BJ (cell line): ENCODE measurements at places on chromosomes 2 and 18.
A peak's percentile ranks its signal among the peaks of the same experiment; 100 is the strongest.

- DNase-seq = no peak
These were observed 707 bp upstream of the SPDYA start for GRCh38 chr2:28809927-28810326.

GRCh38 chr2:145815933-145816332, 1296.0 kb upstream of the ZEB2 start:
- peak; percentile 8 for DNase-seq

DNA sequence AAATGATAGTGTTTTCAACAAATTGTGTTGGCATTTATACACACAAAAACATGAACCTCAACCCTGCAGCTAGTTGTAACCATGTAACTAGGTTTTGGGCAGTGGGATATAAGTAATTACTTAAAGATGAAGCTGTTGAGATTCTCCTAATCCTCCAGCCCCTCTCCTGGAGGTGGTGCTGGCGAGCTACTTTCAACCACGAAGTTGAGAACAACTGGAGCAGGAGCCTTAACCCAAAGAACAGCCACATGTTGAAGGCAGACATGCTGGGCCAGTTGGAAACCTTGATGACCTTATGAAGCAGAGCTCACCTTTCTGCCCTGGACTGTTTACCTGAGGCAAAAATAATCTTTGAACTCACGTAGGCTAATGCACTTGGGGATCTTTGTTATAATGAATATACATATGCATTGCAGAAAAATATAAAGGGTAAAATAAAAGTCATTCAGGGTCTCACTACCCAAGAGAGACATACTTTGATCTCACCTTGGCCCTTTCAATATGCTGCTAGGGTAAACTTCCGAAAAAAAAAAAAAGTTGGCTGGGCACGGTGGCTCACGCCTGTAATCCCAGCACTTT, 89.6 kb upstream of the NPAS2 start:
- no peak for DNase-seq

DNA sequence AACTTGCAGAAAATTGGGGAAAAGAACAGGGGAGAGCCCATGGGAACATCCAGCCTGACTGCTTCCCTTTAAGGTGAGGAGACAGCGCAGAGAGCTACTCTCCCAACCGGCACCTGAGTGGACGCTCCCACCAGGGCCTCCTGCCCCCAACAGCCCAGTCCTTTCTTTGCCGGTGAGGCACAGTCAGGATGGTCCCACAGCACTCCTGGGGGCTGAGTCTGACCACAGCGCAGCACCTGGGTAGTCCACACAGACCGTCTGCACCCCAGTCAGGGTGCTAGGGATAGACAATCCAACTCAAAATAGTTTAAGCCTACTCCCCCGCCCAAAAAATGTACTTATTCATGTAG, 74.5 kb downstream of the MEX3C start:
- no peak for DNase-seq

GRCh38 chr18:12703096-12703567, 290 bp downstream of the PSMG2 start:
- no peak for DNase-seq
